T-helper 17 cell (primary cell): ENCODE measurements at places on chromosomes 7 and 10.

- DNase-seq, result no peak
Observed at GRCh38 chr7:6316226-6316625, 43.8 kb upstream of the CYTH3 start.

DNA sequence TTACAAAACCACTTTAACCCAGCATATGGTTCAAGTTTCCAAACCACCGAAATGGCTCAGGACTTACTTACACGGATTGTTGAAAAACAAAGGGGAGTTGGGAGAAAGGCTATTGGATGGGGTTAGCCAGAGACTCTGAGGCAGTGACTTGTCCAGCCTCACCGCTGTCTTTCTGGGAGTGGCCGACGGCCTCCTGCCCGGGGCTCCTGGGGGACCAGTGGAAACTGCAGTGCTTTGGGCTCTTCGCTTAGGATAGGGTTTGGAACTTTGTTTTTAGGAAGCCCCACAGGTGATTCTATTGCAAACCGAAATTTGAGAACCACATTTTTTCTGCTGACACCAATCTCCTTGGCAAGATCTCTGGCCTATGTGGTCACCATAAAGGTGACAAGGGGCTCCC lies 38.1 kb upstream of the R3HCC1L start:
- no peak for DNase-seq

DNA sequence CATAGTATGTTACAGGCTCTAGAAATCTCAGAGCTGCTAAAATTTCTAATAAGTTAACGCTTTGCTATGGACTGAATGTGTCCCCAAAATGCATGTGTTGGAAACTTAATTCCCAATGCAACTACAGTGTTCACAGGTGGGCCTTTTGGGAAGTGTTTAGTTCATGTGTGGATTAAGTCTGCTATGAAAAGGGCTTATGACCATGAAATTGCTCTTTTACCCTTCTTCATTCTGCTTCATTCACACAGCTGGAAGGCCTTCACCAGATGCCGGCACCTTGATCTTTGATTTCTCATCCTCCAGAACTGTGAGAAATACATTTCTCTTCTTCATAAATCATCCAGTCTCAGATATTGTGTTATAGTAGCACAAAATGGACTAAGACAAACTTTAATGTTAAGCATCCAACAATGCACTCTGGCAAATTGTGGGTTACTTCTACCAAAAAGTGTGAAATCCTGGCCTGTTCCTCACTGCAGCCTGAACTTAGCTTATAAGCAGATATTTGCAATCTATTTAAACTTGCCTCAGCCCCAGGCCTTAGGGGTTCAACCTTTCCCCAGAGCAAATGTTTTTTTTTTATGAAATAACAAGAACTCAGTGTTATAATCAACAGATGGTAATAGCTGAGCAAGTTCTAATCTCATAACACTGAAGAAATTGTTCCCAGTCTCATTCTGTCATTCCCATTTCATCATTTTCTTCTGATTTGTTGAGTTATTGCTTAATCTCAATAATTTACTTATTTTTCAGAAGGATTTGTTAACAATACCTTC lies 523.6 kb downstream of the KIF20B start:
- no peak for DNase-seq

DNA sequence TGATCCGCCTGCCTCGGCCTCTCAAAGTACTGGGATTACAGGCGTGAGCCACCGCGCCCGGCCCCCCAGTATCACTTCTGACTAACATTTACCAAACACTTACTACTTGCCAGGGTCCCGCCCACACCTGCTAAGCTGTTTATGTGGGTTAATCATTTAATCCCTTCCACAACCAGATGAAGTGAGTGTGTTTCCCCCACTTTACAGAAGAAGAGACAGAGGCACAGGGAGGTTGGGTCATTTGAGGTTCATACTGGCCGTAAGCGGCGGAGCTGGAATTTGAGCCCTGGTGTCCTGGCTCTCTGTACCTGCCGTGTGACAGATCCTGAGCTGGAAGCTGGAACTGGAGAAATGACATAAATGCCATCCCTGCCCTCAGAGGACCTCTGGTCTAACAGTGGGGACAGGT lies 15.1 kb upstream of the VPS37D start:
- DNase-seq, result no peak

- no peak for DNase-seq
Observed at GRCh38 chr7:16730937-16731336, 22.6 kb upstream of the TSPAN13 start.

GRCh38 chr7:31729195-31729804 lies 42.3 kb downstream of the PPP1R17 start:
- DNase-seq, result no peak

GRCh38 chr10:103818105-103818504 lies 37.3 kb downstream of the SH3PXD2A start:
- DNase-seq, result no peak

- no peak for DNase-seq
Observed at GRCh38 chr10:99487125-99487807, 45.5 kb upstream of the NKX2-3 start.

- DNase-seq, result no peak
Observed at GRCh38 chr10:28722065-28722803, 44.9 kb downstream of the BAMBI start.

- DNase-seq, result no peak
Observed at GRCh38 chr10:15461353-15462108, 90.4 kb upstream of the FAM171A1 start.

GRCh38 chr10:87594864-87595263 lies 64.8 kb upstream of the PAPSS2 start:
- DNase-seq, result no peak

DNA sequence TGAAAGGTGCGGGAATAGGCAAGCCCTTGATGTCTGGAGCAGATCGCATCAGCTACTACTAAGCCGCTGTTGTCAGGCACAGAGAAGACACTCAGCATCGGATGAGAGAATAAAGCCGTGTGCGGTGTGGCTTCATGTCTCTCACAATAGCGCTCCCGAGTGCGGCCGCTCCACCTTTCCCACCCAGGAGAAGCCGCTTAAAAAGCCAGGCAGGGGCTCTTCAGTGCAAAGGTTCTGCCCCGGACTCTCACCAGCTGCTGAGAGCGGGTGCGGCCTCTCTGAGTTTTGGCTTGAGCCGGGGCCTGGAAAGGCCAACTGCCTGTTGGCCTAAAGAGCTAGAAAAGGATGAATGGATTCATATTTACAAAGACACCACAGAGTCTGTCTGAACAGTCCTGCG lies 600.6 kb downstream of the DNAJB6 start:
- DNase-seq, result no peak

GRCh38 chr7:155202106-155202871 lies 95.4 kb upstream of the INSIG1 start:
- no peak for DNase-seq

DNA sequence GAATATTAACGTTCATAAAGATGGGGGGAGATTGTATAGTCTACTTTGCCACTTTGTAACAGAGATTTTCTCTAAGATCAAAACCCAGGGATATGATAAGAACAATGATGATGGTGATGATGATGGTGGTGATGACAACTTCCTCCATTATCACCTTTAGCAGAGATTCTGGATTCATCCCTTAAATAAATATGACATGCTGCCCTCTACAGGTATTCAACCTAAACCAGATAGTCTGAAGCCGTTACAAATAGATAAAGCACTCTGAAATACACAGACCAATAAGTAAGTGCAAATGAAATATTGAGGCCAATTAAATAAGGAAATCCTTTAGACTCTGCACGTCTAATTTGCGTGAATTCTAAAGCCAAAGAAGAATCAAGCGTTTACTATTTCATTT lies 211.5 kb downstream of the CREB5 start:
- no peak for DNase-seq

DNA sequence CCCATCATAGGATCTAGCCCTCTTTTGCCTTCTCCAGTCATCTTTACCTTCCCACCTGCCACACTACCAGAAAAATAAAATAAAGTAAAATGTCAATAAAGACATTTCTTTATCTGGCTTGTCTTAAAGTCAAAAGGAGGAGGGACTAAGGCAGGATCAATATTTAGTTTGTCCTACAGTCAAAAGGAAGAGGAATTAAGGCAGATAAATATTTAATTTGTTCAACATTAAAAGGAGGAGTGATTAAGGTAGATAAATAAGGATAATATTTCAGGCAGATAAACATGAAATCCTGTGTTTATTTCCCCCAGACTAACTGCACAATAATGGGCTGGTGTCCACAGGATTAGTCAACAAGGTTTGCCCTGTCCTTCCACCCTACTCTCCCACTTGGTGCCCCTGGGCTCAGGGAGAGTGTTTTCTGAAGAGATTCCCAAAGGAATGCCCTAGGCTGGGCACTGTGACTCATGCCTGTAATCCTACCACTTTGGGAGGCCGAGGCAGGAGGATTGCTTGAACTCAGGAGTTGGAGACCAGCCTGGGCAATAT lies 18.3 kb upstream of the MSMB start:
- no peak for DNase-seq

GRCh38 chr7:101315336-101315735 lies 6.3 kb downstream of the IFT22 start:
- DNase-seq, result no peak

DNA sequence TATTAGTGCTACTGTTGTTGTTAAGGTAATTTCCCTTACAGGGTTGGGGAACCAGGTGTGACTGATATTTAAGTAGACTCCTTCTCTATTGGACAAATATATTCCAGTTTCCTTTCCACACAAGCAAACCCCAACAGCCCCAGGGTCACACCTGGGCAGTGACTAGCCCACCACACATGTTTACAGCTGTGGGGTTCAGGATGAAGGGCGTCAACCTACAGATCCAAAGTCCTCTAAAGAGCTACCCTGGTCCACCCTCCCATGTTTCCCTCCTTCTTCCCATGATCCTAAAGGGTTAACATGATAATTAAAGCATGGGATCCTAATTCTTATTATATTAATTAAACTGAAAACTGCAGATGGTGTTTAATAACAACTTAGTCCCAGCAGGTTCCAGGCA lies 701.5 kb downstream of the GRID1 start:
- DNase-seq, result no peak

DNA sequence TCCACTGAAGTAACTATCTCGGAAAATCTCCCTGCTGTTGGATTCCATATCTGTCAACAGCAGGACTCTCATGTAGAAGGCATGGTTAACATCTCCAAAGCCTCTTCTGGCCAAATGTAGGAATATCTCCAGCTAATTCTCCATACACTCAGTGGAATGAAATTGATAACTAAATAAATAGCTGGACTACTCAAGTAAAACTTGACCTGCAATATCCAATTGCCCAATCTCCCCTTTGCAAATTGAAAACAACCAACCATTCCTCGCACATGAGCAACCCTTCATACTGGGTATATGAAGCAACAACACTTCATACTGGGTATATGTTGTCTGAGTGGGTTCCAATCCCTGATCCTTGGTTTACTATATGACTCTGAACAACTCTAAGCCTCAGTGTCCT lies 105.4 kb upstream of the KMT2E start:
- no peak for DNase-seq

DNA sequence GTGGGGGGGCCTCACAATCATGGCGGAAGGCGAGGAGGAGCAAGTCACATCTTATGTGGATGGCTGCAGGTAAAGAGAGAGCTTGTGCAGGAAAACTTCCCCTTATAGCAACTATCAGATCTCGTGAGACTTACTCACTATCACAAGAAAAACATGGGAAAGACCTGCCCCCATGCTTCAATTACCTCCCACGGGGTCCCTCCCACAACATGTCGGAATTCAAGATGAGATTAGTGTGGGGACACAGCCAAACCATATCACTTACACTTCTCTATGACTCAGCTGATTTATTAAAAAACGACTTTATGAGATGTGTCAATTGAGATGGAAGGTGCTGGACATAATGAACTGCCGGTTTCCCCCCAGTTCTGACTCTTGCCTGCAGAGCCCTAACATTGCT lies 23.8 kb upstream of the CHN2 start:
- DNase-seq, result no peak

- no peak for DNase-seq
Observed at GRCh38 chr7:142414135-142414534, 156.3 kb upstream of the PRSS58 start.
